Effector memory CD4-positive, alpha-beta T cell (primary cell): ENCODE measurements at places on chromosomes 4 and X.

- H3K4me3 ChIP-seq, result no peak overlapping the region
- no peaks in the 10 kb centered on the region for H3K27me3 ChIP-seq
- H3K4me1 ChIP-seq, result no peaks in the 10 kb centered on the region
- H3K27ac ChIP-seq, result no peak overlapping the region
Measured at GRCh38 chr4:8370106-8370787, 70.3 kb downstream of the ACOX3 start.

GRCh38 chr4:3299122-3299975, 6.5 kb downstream of the RGS12 start:
- H3K27me3 ChIP-seq, result no peaks in the 10 kb centered on the region
- H3K27ac ChIP-seq, result no peak overlapping the region
- no peaks in the 10 kb centered on the region for H3K36me3 ChIP-seq
- DNase-seq, result no peak
- H3K4me1 ChIP-seq, result peaks cover 27% of the 10 kb centered on the region

- no peaks in the 10 kb centered on the region for H3K27me3 ChIP-seq
- H3K4me3 ChIP-seq, result no peak overlapping the region
Measured at GRCh38 chrX:45070116-45071007, 130.3 kb downstream of the DIPK2B start.

DNA sequence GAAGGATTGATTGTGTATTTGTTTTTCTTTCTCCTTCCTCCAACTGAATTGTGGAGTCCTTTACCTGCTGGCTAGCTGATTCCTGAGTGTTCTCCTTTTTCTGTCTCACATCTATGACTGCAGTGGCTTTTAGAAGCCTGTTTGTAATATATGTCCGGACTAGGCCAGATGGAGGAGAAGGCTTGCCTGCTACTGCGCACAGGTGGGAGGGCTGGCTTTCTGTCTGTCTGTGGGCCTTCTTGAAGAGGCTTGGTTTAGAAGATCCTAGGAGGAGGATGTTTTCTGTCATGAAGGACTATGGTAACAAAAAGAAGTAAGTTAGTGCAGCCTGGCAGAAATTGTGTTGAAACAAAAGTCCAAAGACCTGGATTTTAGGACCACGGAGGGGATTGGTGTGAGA, 8.5 kb downstream of the PPP1R3F start:
- peak overlapping the region; percentile 37 for H3K27ac ChIP-seq
- peaks cover 32% of the 10 kb centered on the region for H3K4me1 ChIP-seq
- no peaks in the 10 kb centered on the region for H3K36me3 ChIP-seq
- no peaks in the 10 kb centered on the region for H3K27me3 ChIP-seq

- no peaks in the 10 kb centered on the region for H3K36me3 ChIP-seq
- H3K4me1 ChIP-seq, result no peaks in the 10 kb centered on the region
- no peak overlapping the region for H3K27ac ChIP-seq
- no peak overlapping the region for H3K4me3 ChIP-seq
- no peaks in the 10 kb centered on the region for H3K27me3 ChIP-seq
Measured at GRCh38 chr4:77349364-77349763, 192.4 kb downstream of the CCNG2 start.

GRCh38 chr4:118774321-118774720, 61.6 kb downstream of the SEC24D start:
- H3K27ac ChIP-seq, result no peak overlapping the region
- H3K36me3 ChIP-seq, result no peaks in the 10 kb centered on the region

- H3K27me3 ChIP-seq, result no peaks in the 10 kb centered on the region
- no peak overlapping the region for H3K27ac ChIP-seq
- no peaks in the 10 kb centered on the region for H3K36me3 ChIP-seq
- no peaks in the 10 kb centered on the region for H3K4me1 ChIP-seq
- no peak for DNase-seq
Measured at GRCh38 chr4:113256946-113257345, 207.5 kb downstream of the ANK2 start.

- no peak overlapping the region for H3K27ac ChIP-seq
- H3K4me1 ChIP-seq, result no peaks in the 10 kb centered on the region
- no peaks in the 10 kb centered on the region for H3K27me3 ChIP-seq
- H3K36me3 ChIP-seq, result no peaks in the 10 kb centered on the region
- no peak overlapping the region for H3K4me3 ChIP-seq
Measured at GRCh38 chr4:139200506-139200905, 23.5 kb upstream of the ELF2 start.

DNA sequence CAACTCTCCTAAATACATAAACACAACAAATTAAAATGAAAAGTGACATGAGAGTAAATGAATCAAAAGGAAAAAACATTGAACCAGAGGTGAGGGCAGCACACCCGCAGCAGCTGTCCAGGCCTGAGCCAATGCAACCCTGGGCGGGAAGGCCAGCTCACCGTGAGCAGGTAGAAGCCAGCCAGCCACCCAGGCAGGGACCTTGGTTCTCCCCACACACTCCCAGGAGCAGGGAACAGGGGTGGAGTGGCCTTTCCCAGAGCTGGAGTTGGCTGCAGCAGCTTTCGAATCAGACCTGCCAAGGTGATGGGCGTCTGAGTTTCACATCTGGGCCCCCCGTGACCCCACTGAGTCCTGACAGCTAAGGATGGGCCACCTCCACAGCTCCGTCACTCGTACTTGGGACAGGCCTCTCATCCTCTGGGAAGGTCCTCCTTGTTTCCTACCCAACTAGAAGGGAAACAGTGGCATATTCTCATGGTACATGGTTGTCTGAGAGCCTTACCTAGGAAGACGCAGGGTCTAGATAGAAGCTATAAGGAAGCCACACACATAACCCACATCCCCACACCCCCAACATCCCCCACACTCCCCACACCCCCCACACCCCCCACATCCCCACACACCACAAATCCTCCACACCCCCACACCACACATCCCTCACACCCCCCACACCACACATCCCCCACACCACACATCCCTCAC, 172.2 kb downstream of the DCLK2 start:
- H3K36me3 ChIP-seq, result no peaks in the 10 kb centered on the region
- H3K27me3 ChIP-seq, result no peaks in the 10 kb centered on the region
- no peak overlapping the region for H3K4me3 ChIP-seq
- DNase-seq, result no peak
- H3K4me1 ChIP-seq, result no peaks in the 10 kb centered on the region

DNA sequence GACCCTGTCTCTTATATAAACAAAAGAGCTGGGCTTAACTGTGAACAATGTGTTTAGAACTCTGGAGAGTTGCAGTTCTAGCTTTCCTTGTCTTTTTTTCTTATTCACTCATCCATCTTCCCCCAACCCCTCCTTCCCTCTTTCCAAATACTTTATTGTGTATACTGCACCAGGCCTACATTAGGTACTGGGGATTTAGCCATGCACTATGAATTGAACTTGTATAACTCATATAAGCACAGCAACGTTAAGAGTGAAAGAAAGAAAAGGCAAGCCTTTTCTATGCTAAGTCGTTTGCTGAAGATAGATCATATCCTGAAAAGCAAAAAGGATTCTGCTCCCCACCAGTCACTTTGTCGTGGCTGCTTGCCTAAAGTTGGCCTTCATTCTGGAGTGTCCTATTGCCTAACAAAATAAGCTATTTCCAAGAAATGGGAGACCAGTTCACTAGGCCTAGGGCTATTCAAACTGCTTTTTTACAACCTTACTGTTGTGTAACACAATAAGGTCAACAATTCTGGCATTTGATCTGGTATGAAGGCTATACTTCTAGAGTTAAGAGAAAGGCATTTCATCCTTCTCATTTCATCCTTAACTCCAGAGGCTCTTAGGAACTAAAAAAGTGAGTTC, 32.2 kb downstream of the CCNI start:
- peaks cover 10% of the 10 kb centered on the region for H3K36me3 ChIP-seq
- H3K4me1 ChIP-seq, result no peaks in the 10 kb centered on the region
- no peak overlapping the region for H3K27ac ChIP-seq
- no peak overlapping the region for H3K4me3 ChIP-seq
- no peaks in the 10 kb centered on the region for H3K27me3 ChIP-seq

DNA sequence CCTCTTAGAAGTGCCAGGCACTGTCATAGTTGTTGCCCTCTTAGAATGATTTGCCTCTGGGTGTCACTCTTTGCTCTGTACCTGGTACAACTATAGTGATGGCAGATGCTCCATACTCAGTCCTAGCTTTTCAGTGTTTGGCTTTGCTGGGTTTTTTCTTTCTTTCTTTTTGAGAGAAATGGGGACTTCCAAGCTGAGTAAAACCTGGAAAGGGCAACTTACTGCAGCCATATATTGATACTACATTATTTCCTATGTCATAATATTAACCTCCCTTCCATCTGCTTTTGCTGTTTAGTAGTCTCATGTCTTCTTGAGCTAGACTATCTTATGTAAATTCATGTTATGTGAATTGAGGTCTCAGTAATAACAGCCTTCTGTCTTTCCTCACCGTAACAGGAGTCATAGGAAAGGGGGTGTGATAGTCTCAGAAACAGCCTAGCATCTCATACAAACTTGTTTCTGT, 49.0 kb downstream of the NIPAL1 start:
- H3K36me3 ChIP-seq, result peaks cover 27% of the 10 kb centered on the region
- no peaks in the 10 kb centered on the region for H3K27me3 ChIP-seq
- no peak overlapping the region for H3K27ac ChIP-seq
- H3K4me1 ChIP-seq, result no peaks in the 10 kb centered on the region
- DNase-seq, result no peak

GRCh38 chr4:11813951-11814446, 385.3 kb upstream of the HS3ST1 start:
- no peaks in the 10 kb centered on the region for H3K27me3 ChIP-seq
- DNase-seq, result no peak
- no peaks in the 10 kb centered on the region for H3K36me3 ChIP-seq
- H3K4me1 ChIP-seq, result no peaks in the 10 kb centered on the region

- no peak overlapping the region for H3K27ac ChIP-seq
- DNase-seq, result no peak
- H3K27me3 ChIP-seq, result no peaks in the 10 kb centered on the region
- no peak overlapping the region for H3K4me3 ChIP-seq
- H3K4me1 ChIP-seq, result no peaks in the 10 kb centered on the region
- no peaks in the 10 kb centered on the region for H3K36me3 ChIP-seq
Measured at GRCh38 chrX:118373538-118373937, 27.6 kb downstream of the WDR44 start.

GRCh38 chr4:105193536-105193935, 46.9 kb downstream of the TET2 start:
- no peaks in the 10 kb centered on the region for H3K4me1 ChIP-seq
- H3K36me3 ChIP-seq, result no peaks in the 10 kb centered on the region
- no peak for DNase-seq
- no peaks in the 10 kb centered on the region for H3K27me3 ChIP-seq

- no peak for DNase-seq
- no peaks in the 10 kb centered on the region for H3K36me3 ChIP-seq
- no peak overlapping the region for H3K4me3 ChIP-seq
Measured at GRCh38 chrX:14690553-14690952, 161.2 kb downstream of the GLRA2 start.

DNA sequence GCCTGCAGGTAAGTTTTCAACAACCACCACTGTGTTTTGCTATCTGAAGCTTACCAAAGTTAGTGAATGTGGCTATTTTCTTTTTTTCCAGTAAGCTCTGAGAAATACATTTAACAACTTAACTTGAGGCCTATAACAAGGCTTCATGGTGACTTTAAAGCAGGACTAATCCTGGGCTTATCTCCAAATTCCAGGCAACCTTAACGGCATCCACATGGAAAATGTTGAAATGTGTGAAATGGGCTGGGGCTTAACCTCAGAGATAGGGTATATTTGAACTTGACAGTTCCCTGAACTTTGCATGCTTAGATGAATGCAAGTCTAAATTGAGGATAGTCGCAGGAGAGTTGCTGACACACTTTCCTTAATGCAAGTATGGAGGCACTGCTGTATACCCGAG, 539.2 kb downstream of the GALNTL6 start:
- H3K4me1 ChIP-seq, result no peaks in the 10 kb centered on the region
- no peak overlapping the region for H3K4me3 ChIP-seq
- no peak for DNase-seq
- H3K27me3 ChIP-seq, result no peaks in the 10 kb centered on the region
- H3K36me3 ChIP-seq, result no peaks in the 10 kb centered on the region
- no peak overlapping the region for H3K27ac ChIP-seq

DNA sequence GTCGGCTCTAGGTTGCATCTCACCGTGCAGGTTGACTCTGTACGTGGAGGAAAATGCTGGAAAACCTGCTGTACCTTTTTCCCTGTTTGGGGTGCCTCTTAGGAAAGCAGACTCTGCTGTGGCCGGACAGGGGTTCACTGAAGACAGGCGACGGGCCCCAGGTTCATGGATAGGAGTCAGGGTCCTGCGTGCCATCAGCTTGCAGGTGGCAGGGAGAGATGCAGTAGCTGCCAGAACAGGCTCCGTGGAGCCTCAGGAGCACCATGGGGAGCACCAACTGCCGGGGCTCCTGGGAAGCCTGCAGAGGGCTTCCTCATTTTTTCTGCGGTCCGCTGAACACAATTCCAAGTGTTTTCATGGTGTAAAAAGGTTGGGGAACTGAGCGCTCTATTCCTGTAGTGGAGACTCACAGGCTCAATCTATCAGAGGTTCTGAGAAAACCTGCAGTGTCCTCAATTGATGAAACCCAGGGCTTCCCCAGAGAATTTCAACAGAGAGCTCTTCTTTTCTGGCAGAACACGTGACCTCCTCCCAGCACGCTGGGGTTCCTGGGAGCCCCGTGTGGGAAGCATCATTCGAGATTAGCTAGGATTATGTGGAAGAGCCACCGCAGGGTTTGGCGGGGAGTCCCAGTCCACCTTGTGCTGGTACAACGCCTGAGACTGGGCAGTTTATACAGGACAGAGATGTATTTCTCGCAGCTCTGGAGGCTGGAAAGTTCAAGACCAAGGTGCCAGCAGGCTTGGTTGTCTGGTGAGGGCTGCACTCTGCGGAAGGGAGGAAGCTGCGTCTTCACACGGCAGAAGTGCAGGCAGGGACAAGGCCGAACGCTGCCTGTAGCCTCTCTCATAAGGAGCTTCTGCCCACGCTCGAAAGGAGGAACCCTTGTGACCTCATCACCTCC, 1.6 kb downstream of the HTRA3 start:
- H3K4me1 ChIP-seq, result no peaks in the 10 kb centered on the region
- H3K4me3 ChIP-seq, result no peak overlapping the region
- no peaks in the 10 kb centered on the region for H3K36me3 ChIP-seq
- H3K27me3 ChIP-seq, result peaks cover 14% of the 10 kb centered on the region

DNA sequence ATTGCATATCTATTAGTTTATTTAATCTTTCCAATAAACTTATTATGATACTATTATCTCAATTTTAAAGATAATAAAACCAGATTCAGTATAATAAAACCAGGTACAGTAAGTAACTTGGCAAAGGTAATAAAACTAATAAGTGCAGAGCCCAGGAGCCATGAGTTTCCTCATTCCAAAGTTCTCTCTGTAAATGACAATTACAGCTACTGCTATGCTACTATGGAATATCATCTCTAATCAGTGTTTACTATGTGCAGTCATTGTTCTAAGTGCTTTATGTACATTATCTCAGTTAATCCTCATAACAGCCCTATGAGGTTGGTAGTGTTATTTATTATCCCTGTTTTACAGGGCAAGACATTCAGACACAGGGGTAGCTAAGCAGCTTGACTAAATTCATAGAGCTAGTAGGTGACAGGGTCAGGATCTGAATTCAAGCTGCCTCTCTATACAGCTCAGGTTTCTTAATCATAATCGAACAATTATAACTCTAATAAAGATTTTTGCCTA, 285.0 kb upstream of the PITX2 start:
- H3K27me3 ChIP-seq, result no peaks in the 10 kb centered on the region
- no peaks in the 10 kb centered on the region for H3K36me3 ChIP-seq
- H3K27ac ChIP-seq, result no peak overlapping the region

GRCh38 chr4:104906276-104906675, 240.4 kb upstream of the TET2 start:
- H3K4me1 ChIP-seq, result no peaks in the 10 kb centered on the region
- no peak overlapping the region for H3K27ac ChIP-seq
- H3K4me3 ChIP-seq, result no peak overlapping the region
- no peak for DNase-seq

- no peak for DNase-seq
- H3K4me1 ChIP-seq, result no peaks in the 10 kb centered on the region
- no peaks in the 10 kb centered on the region for H3K27me3 ChIP-seq
- no peak overlapping the region for H3K4me3 ChIP-seq
- no peak overlapping the region for H3K27ac ChIP-seq
Measured at GRCh38 chrX:147741776-147742175, 169.9 kb upstream of the FMR1 start.
